Mucosa of gallbladder (tissue), 1 donor: ENCODE measurements at places on chromosomes 7 and 10. TPM values are rescaled to one million over a fixed set of nuclear protein-coding genes. Genes with fewer than 3 reads are reported as not detected.

DNA sequence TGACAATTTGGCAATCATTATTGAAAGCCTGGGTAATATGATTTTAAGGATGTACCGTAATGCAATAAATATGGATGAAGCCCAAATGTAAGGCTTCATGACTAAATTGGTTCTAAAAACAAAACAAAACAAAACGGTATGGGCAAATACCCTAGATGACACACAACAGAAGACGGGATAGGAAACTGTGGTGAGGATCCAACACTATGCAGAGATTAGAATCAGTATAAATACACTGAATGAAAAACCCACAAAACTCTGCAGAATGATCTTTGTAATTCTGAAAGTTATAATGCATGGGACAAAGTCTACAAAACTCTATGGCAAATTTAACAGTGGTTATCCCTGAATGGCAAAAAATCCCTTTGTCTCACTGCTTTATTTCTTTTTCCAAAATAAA lies 57.6 kb downstream of the MALSU1 start:
- no peak for DNase-seq

GRCh38 chr10:77158666-77159065 lies 478.9 kb downstream of the KCNMA1 start:
- DNase-seq: no peak

GRCh38 chr10:69100136-69100872 lies 12.4 kb downstream of the SRGN start:
- no peak for DNase-seq

- DNase-seq: no peak
Measured at GRCh38 chr7:83072576-83073517, 89.8 kb downstream of the PCLO start.

DNA sequence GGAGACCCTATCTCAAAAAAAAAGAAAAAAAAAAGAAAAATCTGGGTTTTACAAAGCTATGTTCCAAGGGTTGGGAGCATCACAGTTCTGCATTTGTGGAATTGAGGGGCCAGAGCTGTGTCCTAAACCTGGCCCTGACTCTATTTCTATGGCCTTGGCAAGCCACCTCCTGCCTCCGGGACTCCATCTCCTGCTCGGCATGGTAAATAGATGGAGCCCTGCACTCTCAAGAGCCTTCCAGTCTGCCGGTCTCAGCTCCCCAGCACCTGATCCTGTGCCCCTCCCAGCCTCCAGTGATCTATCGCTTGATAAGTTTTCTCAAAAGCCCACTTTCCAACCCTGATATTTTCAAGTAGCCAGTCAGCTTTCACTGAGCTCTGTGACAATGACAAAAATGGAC lies 43.0 kb downstream of the KCNH2 start:
- DNase-seq: no peak

The IDI2 gene
- not detected for total RNA-seq

The FGFR2 gene
- total RNA-seq: 135 TPM

The TNKS2 gene
- total RNA-seq: 35.1 TPM
